ENCODE measurements at places on chromosomes 16 and 17. TPM values are rescaled to one million over a fixed set of nuclear protein-coding genes. Genes with fewer than 3 reads are reported as not detected.

Gene KRTAP4-6
- not detected for polyA plus RNA-seq

DNA sequence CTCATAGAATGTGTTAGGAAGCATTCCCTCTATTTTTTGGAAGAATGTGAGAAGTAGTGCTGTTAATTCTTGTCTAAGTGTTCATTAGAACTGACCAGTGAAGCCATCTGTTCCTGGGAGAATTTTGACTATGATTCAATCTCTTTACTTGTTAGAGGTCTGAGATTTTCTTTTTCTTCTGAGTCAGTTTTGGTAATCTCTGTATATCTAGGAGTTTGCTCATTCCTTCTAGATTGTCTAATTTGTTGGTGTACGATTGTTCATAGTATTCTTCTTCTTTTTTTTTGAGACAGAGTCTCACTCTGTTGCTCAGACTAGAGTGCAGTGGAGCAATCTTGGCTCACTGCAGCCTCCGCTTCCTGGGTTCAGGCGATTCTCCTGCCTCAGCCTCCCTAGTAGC lies 20.4 kb downstream of the NFATC3 start:
- DNase-seq, result no peak

DNA sequence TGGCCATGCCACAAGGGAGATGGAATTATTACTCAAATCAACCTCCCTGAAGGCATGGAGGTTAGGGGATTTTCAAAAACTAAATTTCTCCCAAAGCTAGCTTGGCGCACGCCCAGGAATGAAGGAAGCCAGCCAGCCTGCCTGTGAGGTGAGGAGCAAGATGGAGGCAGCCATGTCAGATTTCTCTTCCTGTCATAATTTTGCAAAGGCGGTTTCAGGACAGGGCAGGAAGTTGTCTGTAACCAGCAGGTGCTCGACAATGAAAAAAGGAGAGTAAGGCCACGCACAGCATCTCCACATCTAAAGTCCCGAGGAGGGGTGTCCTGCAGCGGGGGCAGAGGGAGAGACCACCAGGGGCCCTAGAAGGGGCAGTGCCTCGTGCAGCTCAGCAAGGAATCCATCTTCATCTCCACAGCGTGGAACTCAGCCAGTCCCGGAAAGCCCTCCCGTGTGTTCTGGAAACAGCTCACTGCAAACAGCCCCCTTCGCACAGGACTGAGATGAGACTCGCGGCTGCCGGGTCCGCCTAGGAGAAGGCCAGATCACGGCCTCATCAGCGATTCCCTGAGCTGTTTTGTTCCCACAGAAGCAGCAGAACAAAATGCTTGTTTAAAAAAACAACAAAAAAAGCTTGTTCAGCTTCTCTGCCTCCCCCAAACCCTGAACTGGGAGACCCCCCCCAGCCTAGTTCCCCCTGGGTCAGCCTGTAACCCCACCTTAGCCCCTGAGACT lies 47.8 kb downstream of the SLC7A5 start:
- no peak for DNase-seq

DNA sequence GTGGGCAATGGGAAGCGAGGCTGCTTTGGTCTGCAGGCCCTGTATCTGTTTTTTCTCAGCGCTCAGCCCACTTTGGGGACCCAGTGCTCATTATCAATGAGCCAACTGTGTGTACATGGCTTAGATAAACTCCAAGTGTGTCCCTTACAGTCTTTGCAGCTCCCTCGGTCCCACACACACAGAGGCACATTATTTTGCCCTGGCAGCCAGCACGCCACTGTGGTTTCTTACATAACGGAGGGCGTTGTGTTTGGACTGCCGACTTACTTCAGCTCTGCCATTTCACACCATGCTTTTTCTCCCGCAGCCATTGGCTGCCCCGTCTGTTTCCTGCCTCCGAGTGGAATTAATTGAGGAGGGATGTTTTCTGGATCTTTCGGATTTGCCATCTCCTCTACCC lies 56.5 kb upstream of the CLEC18A start:
- no peak for DNase-seq

DNA sequence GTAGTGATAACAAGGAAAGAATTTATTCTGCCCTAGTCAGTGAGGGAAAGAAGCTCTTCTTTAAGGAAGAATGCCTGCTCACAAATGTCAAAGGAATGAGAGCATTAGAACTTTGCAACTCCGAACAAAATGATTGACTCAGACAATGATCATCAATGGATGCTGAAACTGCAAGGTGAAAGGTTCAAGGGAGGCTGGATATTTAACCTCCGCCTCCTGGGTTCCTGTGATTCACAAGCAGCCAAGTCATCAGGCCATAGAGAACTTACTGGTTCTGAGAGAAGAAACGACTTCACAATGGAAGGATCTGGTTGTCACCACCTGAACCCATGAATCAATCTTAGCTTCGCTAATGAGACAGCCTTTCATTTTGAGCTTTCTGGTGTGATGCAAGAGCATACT lies 16.0 kb upstream of the SCNN1B start:
- no peak for DNase-seq
